Aorta (tissue), 5 donors: ENCODE measurements at places on chromosomes 13 and 19. TPM values are rescaled to one million over a fixed set of nuclear protein-coding genes. Genes with fewer than 3 reads are reported as not detected.

NAXD gene
- polyA plus RNA-seq: 47.0 TPM

GRCh38 chr13:36207672-36208071 lies 6.7 kb downstream of the SOHLH2 start:
- DNase-seq: no peak
- no peak overlapping the region for H3K27ac ChIP-seq
- H3K27me3 ChIP-seq: no peaks in the 10 kb centered on the region
- H3K4me1 ChIP-seq: no peaks in the 10 kb centered on the region
- H3K36me3 ChIP-seq: no peaks in the 10 kb centered on the region

- no peaks in the 10 kb centered on the region for H3K27me3 ChIP-seq
- DNase-seq: no peak
- peaks cover 2% of the 10 kb centered on the region for H3K4me1 ChIP-seq
- H3K36me3 ChIP-seq: no peaks in the 10 kb centered on the region
- no peak overlapping the region for H3K4me3 ChIP-seq
Observed at GRCh38 chr13:77696006-77696878, 1.2 kb upstream of the SLAIN1 start.

DNA sequence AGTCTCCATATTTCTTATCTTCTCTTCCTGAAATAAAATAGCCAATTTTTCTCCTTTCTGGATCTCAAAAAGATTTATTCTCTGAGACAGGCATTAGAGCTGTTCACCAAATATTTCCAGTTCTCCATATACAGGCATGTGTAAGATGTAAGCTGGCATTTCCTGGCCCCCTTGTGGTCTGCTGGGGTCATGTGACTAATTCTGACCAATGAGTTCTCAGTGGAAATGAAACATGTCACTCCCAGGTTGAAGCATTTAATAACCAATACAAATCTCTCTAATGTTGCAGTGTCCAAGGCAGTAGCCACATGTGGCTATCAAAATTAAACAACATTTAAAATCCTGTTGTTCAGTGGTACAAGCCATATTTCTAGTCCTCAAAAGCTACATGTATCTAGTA lies 14.8 kb upstream of the CACNA1A start:
- H3K4me1 ChIP-seq: no peaks in the 10 kb centered on the region
- no peak overlapping the region for H3K27ac ChIP-seq
- H3K36me3 ChIP-seq: no peaks in the 10 kb centered on the region
- no peak overlapping the region for H3K4me3 ChIP-seq

DNA sequence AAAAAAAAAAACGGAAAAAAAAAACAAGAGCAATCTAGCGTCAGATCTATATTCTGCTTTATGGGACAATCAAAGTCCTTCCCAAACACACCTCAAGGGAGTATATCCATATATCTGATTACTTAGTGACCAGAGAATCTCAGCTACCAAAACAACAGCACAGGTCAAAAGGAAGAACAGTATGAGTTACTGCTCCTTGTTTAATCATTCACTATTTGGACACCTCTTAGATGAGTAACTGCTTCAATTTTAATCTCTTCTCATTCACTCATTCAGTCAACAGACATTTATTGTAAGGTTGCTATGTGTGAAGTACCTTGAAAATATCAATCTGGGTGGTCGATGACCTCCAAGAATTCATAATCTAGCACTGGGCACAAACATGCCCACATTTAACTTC lies 193.2 kb downstream of the IRS2 start:
- H3K4me1 ChIP-seq: no peaks in the 10 kb centered on the region
- no peaks in the 10 kb centered on the region for H3K36me3 ChIP-seq
- DNase-seq: no peak
- no peak overlapping the region for H3K27ac ChIP-seq

DNA sequence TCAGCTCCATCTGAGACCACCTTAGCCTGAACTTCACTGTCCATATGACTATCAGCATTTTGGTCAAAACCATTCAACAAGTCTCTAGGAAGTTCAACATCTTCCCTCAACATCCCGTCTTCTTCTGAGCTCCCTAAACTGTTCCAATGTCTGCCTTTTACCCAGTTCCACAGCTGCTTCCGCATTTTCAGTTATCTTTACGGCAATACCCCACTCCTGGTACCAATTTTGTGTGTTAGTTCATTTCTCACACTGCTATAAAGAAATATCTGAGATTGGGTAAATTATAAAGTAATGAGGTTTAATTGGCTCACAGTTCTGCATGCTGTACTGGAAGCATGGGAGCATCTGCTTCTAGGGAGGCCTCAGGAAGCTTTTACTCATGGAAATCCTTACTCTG lies 771.2 kb downstream of the SLITRK6 start:
- H3K4me3 ChIP-seq: no peak overlapping the region
- H3K27ac ChIP-seq: no peak overlapping the region
- no peaks in the 10 kb centered on the region for H3K4me1 ChIP-seq
- no peaks in the 10 kb centered on the region for H3K27me3 ChIP-seq
- no peak for DNase-seq

- no peak for DNase-seq
- no peak overlapping the region for H3K4me3 ChIP-seq
- no peaks in the 10 kb centered on the region for H3K36me3 ChIP-seq
- H3K4me1 ChIP-seq: no peaks in the 10 kb centered on the region
- no peak overlapping the region for H3K27ac ChIP-seq
- H3K27me3 ChIP-seq: no peaks in the 10 kb centered on the region
Observed at GRCh38 chr13:52451135-52451804, 836 bp upstream of the VPS36 start.

- H3K27ac ChIP-seq: no peak overlapping the region
- no peaks in the 10 kb centered on the region for H3K27me3 ChIP-seq
- H3K36me3 ChIP-seq: no peaks in the 10 kb centered on the region
- no peak overlapping the region for H3K4me3 ChIP-seq
Observed at GRCh38 chr13:34634448-34634847, 307.6 kb upstream of the NBEA start.

GRCh38 chr13:53020764-53021335 lies 7.8 kb upstream of the OLFM4 start:
- no peaks in the 10 kb centered on the region for H3K36me3 ChIP-seq
- DNase-seq: no peak
- no peaks in the 10 kb centered on the region for H3K4me1 ChIP-seq
- no peak overlapping the region for H3K27ac ChIP-seq

GRCh38 chr19:43572171-43572588 lies 3.1 kb downstream of the XRCC1 start:
- no peaks in the 10 kb centered on the region for H3K36me3 ChIP-seq
- H3K4me1 ChIP-seq: no peaks in the 10 kb centered on the region
- H3K4me3 ChIP-seq: no peak overlapping the region
- H3K27me3 ChIP-seq: no peaks in the 10 kb centered on the region
